ENCODE measurements at places on chromosomes 13 and 19.

GRCh38 chr13:99913167-99913566 lies 58.4 kb downstream of the ZIC5 start:
- DNase-seq = no peak

GRCh38 chr19:58480481-58480830 lies 4.3 kb downstream of the ZNF446 start:
- DNase-seq = no peak

DNA sequence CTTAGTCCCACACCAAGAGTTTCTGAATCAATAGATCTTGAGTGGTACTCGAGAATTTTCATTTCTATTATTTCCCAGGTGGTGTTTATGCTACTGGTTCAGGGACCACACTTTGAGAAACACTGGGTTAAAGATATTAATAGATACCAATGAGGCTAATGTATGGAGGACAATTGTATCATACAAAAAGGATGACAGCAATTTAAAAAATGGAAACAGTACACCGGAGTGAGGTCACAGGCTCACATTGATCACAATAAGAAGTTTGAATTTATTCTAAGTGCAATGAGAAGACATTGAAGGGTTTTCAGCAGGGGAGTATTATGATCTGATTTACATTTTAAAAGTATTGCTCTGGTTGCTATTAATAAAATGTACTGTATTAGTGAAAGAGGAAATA lies 488.3 kb downstream of the PCDH17 start:
- DNase-seq = no peak

- no peak for DNase-seq
Observed at GRCh38 chr13:26017196-26017921, 34.5 kb downstream of the SHISA2 start.

DNA sequence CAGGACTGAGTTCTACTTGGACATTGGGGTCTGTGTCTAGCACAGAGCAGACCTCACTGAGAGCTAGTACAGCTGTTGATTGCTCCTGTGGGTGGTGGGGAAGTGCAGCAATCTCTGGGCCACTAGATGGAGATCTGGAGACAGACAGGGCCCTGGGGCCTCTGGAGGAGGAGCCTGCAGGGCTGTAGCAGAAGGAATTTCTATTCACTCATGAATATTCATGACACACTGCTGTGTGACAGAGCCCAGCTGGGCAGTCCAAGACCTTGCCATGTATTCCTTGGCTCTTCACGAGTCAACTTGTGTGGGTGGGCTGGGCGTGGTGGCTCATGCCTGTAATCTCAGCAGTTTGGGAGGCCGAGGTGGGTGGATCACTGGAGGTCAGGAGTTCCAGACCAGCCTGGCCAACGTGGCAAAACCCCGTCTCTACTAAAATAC lies 37.5 kb downstream of the SUGP2 start:
- DNase-seq = no peak

GRCh38 chr13:28744091-28744536 lies 25.3 kb upstream of the SLC46A3 start:
- DNase-seq = no peak

GRCh38 chr13:30156826-30157615 lies 150.3 kb downstream of the KATNAL1 start:
- no peak for DNase-seq

DNA sequence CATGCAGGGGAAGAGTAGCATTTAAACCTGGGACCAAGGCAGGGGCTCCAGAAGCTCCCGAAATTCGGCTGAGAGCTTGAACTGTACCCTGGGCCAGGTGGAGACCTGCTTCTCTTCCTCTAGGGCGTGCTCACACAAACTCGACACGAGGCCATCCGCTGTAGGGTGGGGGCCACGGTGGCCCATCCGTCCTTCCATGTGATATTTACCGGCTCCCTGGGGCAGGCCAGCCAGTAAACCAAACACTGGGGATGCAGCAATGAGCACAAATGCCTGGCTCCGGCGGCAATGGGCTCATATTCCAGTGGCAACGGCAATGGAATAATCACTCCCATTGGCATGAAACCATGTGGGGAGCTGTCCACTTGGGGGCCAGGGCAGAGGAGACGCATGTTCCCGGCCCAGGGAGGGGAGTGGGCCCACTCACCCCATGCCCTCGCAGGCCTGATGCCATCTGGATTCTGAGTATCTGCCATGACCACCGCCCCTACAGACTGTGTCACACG lies 10.8 kb downstream of the SH3GL1 start:
- DNase-seq = no peak

Measured in cortex of kidney (tissue), 1 donor.